ENCODE measurements at places on chromosomes 4 and X.

- DNase-seq: peak; percentile 56
These were observed 4.8 kb upstream of the DAPP1 start for GRCh38 chr4:99811850-99812249.

DNA sequence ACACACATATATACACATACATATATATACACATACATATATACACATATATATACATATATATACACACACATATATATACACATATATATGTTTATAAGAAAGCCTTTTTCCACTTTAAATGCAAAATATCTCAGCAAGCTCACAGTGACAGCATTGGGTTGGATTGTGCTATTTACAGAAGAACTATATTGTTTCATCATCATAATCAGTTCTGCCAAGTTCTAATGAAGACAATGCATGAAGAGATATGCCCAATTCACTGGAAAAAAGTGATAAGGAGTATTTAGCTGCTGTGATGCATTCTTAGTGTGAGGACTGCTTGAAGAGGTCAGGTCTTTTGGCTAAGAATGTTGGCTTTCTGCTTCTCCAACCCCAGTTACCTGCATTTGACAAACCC is 54.4 kb downstream of the RNF150 start:
- no peak for DNase-seq

GRCh38 chr4:95580226-95580625 is 31.5 kb upstream of the UNC5C start:
- DNase-seq: no peak

GRCh38 chr4:4800646-4801408 is 58.6 kb upstream of the MSX1 start:
- no peak for DNase-seq

GRCh38 chr4:87152310-87153041 is 67.9 kb downstream of the KLHL8 start:
- no peak for DNase-seq

DNA sequence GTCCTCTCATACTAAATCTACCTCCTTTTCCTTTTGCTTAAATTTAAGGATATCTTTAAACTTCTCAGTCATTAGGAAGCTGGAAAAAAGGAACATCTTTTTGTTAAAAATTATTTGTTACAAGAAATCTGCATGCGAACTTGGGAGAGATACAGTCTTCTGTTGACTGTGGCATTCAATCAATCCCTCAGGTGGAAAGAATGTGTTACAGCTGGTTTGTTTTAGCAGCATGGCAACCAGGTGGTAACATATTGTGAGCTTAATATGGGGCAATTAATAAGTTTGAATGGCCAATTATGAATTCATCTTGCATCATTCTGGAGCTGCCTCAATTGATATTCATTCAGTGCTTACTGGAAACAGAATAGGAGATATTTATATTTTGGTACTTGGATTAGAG is 135.0 kb downstream of the GC start:
- no peak for DNase-seq

DNA sequence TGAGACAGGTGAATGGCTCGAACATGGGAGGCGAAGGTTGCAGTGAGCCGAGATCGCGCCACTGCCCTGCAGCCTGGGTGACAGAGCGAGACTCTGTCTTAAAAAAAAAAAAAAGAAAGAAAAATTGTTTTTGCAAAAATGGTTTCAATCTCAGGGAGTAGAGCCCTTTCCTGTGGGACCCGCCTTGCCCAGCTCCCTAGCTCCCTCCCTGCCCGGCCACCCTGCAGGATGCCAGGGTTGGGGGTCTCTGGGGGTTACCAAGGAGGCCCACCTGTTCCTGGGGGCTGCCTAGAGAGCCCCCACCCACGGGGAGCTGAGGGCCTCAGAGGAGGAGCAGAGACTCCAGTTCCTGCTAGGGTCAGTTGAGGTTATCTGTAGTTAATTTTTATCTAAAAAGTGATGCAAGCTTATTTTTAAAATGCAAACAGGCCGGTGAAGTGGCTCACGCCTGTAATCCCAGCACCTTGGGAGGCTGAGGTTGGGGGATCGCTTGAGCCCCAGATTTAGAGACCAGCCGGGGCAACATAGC is 18.7 kb upstream of the PLCXD1 start:
- DNase-seq: no peak

DNA sequence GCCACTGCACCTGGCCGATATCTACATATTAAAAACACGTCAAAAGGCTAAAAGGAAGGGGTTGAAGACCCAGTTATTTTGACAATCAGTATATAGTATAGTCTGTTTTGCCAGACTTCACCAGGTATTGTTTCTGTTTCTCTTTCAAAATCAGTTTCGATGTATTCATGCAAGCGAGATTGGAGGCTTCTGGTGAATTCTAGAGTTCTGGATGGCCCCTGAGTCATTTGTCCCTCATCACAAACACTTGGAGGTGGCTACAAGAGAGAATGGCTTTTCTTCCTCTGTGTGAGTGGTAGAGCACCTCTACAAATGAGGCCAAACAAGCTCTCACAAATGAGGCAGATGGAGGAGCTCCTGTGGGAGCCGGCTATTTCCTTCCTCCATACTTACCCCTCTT is 68.6 kb upstream of the ADGRG2 start:
- no peak for DNase-seq

- no peak for DNase-seq
These were observed 13.6 kb downstream of the AMTN start for GRCh38 chr4:70531981-70532380.

- no peak for DNase-seq
These were observed 112.1 kb upstream of the NAP1L5 start for GRCh38 chr4:88809576-88810219.

DNA sequence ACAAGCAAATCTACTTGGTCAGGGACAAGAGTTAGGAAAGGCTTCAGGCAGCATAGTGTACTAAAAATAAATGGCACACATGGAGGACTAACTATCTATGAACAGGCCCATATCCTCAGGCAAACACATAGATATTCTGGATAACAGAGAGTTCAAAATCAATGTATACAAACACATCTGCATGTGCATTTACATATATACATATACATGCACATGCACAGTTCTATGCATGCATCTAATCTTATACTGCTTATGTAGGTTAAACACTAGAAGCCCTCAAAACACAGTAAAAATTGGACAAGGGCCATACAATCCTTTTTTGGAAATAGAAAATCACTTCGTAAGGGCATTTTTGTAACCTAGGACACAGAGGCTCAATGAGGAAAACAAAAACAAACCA is 458.0 kb upstream of the CXorf51B start:
- no peak for DNase-seq

GRCh38 chrX:4435905-4436304 is 722.5 kb upstream of the PRKX start:
- DNase-seq: no peak

All from foreskin melanocyte (primary cell).